ENCODE measurements at places on chromosomes 13 and 19.

DNA sequence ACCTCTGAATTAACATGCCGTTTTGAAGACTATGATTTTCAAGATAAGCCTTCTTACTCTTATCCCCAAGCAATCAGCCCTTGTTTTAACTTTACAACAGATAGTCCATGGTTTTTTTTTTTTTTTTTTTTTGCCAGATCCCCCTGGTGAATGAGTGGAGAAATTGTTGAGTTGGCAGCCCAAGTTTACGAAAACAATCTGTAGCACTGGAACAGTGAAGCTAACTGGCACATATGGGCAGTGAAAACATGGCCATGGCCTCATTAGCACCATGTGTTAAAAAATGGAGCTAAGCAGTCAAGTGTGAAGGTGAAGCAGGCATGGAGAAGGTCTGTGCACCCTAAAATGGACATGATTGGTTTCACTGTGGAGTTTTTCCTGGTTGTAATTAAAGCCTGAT, 812.1 kb upstream of the MIR17HG start:
- no peak for DNase-seq

GRCh38 chr13:96984051-96984508, 10.2 kb downstream of the OXGR1 start:
- DNase-seq: no peak

- peak; percentile 37 for DNase-seq
Measured at GRCh38 chr19:45455707-45456499, 11.9 kb upstream of the FOSB start.

DNA sequence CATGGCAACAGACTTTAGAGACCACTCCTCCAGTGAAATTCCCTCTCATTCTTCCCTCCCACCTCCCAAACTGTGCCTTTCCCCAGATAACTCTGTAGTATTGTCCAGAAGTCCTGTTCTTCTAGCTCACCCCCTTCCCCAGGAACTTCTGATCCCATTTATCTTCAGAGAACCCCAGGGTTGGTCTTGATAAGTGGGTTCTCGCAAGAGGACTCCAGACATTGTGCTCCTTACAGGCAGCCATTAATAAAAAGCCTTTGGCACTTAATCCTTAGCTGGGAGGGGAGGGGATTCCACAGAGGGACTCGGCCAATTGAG, 1.9 kb downstream of the LTBP4 start:
- no peak for DNase-seq

DNA sequence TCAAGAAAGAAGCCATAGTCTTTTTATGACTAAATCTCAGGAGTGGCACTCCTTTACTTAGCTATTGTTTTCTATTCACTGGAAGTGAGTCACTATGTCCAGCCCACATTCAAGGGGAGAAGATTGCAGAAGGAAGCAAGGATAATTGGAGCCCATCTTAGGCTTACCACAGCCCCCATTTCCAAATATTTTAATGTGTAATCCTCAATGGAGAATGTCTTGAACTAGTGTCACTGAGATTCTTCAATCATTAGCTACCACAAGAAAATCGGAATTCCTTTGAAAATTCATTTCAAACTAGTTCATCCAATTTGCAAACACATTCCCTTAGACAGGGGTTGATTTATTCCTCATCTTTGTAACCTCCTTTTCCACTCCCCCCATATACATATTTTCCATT, 84.7 kb downstream of the DLEU7 start:
- no peak for DNase-seq

DNA sequence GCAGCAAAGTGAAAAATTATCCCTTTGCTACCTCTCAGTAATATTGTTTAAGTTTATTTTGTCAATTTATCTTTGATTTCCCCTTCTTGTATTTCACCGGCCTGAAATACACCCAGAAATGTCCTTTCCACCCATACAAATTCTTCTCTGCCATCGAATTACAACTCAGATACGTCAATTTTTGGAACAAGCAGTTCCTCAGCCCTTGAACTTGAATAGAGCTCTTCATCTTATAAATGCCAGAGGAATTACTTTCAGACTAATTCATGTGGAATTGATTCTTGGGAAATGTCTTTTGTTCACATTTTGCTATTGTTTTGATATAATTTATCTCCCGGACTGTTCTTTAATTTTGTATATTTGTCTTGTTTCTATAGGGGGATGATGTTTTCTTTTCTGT, 1359.3 kb upstream of the MIR17HG start:
- no peak for DNase-seq

- no peak for DNase-seq
Measured at GRCh38 chr13:37029617-37030016, 29.0 kb downstream of the EXOSC8 start.

- no peak for DNase-seq
Measured at GRCh38 chr19:15123900-15124299, 16.7 kb downstream of the SYDE1 start.

DNA sequence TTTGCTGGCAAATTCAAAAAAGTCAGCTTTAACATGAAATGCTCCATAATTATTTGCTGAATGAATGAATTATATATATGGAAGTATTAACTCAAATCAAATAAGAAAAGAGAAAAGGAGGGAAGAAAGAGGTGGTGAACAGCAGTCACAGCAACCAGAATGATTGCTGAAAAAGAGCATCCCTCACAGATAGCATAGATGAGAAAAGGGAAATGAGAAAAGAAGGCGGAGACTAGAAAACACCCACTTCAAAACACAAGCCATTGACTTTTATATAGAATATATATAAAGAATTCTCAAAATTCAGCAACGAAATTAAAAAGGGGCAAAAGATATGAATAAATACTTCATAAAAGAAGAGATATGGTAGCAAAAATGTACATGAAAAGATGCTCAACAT, 75.2 kb downstream of the CAB39L start:
- DNase-seq: no peak

DNA sequence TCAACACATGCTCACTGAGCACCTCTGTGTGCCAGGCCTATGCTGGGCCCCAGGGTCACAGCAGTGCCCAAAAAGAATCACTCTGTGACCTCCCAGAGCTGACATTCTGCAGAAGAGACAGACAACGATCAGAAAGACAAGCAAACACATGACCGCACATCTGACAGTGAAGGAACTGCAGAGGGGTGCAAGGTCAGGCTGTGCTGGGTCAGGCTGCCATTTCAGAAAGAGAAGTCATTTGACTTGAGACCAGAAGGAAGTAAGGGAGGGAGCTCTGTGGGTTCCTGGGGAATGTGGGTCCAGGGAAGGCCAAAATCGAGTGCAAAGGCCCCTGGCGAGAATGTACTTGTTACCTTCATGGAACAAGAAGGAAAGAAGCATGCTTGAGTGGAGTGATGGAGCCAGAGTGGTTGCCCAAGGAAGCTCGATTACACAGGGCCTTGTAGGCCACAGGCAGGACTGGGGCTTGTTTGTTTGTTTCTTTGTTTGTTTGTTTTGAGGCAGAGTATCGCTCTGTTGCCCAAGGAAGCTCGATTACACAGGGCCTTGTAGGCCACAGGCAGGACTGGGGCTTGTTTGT, 11.4 kb upstream of the CD22 start:
- no peak for DNase-seq

GRCh38 chr13:45036206-45036605, 46.9 kb downstream of the GPALPP1 start:
- DNase-seq: no peak

DNA sequence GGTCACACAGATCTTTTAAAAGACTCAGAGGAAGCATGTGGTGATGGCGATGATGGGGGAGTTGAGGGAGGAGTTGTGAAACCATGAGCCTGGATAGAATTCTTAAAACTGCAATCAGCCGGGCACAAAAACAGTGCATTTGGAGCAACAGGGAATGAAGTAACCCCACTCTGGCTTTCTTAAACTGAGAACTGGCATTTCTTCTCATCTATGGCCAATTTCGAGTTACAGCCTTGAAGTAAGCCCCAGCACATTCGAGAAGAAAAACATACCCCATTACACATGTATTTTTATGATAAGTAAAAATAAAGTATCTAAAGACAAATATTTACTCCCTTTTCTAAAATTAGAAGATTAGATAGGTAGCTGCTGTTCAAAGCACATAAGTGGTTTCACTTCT, 70.1 kb downstream of the DCLK1 start:
- DNase-seq: no peak

GRCh38 chr13:40311356-40312101, 354.9 kb downstream of the FOXO1 start:
- no peak for DNase-seq

DNA sequence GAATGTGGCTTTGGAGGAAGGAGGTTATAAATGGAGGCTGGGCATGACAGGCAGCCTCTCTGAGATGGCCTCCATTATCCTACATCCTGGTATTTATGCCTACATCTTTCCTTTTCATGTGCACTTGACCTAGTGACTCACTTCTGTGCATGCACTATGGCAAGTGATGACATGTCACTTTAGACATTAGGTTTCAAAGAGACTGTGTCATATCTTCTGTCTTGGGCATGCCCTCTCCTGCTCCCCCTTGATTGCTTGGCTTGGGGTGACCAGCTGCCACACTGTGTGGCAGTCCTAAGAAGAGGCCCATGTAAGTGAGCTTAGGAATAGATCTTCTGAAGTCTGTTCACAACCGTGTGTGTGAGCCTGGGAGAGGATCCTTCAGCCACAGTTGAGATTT, 472.8 kb downstream of the FGF9 start:
- DNase-seq: no peak

DNA sequence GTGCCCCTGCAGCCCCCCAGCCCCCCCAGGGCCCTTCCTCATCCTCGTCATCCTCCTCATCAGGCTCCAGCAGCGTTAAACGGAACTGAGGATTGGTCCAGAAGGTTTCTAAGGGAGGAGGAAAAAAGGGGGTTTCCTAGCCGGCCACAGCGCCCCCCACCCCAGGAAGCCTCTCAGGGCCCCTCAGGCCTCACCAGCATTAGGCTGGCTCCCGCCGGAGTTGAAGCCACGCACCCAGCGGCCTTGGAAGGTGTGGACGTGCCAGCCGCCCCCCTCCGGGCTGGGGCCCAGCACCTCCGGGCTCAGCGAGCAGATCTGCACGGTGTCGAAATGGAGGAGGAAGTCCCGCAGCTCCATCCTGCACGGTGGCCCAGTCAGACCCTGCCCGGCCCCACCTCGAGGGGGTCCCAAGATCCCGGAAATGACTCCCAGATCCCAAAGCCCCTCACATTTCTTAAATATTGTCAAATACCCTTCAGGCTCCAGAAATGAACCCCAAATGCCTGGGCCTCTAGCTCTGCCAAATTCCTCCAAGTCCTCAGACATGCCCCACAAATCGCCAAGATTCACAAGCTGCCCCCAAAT, 6.9 kb downstream of the CAPN12 start:
- no peak for DNase-seq

DNA sequence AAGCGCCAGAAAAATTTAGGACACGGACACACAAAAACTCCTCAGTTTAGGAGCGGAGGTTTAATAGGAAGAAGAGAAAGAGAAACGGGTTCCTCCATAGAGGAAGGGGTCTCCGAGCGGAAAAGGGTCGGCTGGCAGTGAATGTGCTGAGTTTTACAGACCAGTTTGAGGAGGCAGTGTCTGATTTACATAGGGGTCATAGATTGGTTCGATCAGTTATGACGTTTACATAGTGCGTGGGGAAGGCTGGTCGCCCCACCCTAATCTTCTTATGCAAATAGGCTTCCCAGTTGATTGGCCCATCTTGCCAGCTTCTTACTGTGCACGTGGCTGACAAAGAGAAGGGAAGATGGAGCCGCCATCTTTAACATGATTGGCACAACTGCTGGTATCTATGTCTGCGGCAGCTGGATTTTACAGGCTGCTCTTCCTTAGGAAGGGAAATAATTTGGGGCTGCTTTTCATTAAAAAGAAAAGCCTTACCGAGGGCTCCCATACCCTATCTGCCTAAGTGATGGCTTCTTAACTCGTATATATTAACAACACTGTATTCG, 1.2 kb upstream of the ZNF225 start:
- peak; percentile 9 for DNase-seq

DNA sequence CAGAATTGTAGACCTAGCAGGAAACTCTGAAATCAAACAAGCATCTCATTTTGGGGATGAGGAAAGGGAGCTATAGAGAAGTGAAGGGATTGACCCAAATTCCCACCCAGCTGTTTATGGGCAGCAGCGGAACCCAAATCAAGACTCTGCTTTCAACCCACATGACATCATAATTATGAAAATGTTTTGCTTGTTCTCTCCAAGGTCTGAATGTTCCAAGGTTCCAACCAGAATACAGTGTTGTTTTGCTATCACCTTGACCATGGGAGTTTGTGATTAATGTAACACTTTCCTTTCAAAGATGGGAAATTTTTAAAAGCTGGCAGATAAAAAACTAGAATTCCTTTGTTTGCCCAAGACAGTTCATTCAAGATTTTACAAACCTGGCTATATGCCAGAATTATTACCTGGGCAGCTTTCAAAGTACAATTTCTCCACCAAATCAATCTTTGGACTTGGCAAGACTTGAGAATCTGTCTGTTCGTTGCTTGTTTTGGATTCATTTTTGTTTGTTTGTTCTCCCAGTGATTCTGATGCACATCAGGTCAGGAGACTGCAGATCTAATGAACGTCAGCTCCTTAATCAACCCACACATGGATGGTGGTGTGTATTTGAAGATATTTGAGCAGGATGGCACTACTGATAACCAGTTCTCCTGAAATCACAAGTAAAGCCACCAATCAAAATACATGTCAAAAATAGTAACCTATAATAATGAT, 322.7 kb downstream of the FOXO1 start:
- DNase-seq: no peak

GRCh38 chr13:114230117-114230516, 4.6 kb upstream of the CDC16 start:
- no peak for DNase-seq

DNA sequence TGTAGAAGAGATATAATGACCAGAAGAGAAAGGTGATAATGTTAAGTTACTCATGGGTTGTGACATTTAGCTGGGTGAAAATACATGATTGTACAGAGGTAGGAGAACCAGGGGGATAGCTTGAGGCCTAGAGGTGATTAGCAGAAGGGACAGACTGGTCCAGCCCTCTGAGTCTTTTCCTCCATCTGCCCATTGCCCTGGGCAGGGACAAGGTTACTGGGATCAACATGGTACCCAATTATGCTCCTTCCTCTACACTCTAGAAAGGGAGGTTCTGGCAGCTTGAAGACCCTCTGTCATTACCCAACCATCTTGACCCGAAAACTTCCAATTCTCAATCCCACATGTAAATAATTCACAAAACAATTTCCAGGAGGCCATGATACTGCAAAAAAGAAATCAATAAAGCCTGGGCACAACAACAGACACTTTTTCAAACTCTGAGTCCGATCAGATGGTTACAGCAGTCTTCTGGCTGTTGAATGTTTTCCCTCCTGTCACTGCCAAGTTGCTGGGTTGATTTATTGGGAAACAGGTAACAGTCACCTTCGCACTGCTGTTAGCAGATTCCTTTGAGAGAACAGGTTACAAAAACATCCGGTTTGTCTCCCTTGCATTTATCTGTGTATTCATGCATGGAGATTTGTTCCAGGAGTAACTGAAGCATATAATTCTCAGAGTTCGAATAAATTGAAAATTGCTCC, 239.1 kb upstream of the HTR2A start:
- no peak for DNase-seq

DNA sequence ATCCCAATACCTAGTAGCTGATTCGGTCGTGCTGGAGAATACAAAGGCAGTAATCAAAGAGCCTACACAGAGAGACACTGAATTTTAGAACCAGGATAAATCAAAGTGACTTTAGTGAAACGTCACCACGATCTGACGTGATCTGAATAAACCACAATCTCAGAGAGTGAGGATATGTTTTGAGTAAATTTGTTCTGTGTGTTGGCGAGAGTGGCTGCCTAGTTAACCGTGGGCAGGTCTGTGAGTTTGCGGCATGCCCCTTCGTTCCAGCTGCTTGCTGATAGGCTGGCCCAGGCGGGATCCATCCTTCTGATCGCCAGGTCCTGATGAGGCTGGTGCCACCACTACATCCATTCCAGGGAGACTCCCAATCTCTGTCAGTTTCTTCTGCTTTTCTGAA, 40.4 kb downstream of the LRCH1 start:
- DNase-seq: peak; percentile 77

GRCh38 chr19:48784527-48784926, 26.3 kb downstream of the BCAT2 start:
- no peak for DNase-seq

Measured in activated CD4-positive, alpha-beta T cell treated with anti-CD3 and anti-CD28 coated beads, Interleukin-2, Interleukin-4, amounts not matched to agents 100 ng/mL and 50 ng/mL, durations not matched to agents 16 hours and 8 hours (primary cell).